ENCODE measurements at places on chromosomes 3 and 15.
A peak's percentile ranks its signal among the peaks of the same experiment; 100 is the strongest.

GRCh38 chr15:79960502-79961212 is 10.3 kb downstream of the BCL2A1 start:
- DNase-seq, result no peak

DNA sequence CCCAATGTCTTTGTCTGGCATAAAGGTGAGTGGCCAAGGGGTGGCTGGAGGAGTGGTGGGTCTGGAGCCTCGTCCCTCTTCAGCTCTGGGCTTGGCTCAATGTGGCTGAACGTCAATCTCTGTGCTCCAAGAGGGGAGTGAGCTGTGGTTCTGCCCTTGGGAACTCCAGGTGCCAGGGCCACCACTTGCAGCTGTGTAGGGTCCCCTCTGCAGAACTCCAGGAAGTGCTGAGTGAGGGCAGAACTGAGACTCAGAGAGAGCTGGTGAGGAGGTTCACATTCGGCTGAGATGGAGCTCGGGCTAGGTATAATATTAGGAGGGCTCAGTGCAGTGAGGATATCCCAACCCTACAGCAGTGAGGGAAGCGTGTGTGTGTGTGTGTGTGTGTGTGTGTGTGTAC is 11.6 kb downstream of the DUOX1 start:
- no peak for DNase-seq

GRCh38 chr15:65948383-65948782 is 79.1 kb downstream of the RAB11A start:
- peak; percentile 44 for DNase-seq

- DNase-seq, result no peak
These were observed 13.9 kb upstream of the TMPRSS7 start for GRCh38 chr3:112020674-112021085.

DNA sequence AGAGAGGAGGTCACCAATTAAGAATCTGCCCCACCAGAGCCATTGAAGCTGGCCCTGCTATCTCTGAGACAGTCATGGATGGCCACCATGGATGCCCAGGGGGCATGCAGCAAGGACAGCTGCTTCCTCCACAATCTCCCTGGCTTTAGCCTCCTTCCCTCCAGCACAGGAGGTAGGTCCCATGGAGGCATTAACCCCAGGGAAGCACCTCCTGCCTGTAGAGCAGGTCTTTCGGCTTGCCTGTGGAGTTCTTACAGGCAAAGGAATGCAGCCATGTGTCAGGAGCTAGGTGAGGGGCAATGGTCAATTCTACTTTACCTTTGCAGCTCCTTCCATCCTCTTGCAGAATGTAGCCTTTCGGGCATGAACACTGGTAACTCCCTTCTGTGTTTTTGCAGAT is 93.8 kb downstream of the DUT start:
- no peak for DNase-seq

GRCh38 chr3:134646086-134646485 is 4.7 kb downstream of the KY start:
- no peak for DNase-seq

DNA sequence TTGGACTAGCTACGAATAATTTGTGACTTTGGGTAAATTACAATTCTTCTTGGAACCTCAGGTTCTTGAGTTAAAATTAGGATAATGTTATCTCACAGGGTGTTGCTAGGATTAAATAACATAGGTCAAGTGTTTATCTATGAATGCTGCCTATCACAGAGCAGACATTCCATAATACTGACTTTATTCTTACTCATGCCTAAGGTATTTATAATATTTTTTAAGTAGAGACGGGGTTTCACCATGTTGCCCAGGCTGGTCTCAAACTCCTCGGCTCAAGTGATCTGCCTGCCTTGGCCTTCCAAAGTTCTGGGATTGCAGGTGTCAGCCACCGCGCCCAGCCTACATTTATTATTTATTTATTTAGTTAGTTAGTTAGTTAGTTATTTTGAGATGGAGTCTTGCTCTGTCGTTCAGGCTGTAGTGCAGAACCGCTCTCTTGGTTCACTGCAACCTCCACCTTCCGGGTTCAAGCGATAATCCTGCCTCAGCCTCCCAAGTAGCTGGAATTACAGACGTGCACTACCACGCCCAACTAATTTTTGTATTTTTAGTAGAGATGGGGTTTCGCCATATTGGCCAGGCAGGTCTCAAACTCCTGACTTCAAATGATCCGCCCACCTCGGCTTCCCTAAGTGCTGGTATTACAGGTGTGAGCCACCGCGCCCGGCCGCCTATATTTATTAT is 741 bp upstream of the ZNF106 start:
- DNase-seq, result no peak

- no peak for DNase-seq
These were observed 514.5 kb downstream of the ROBO1 start for GRCh38 chr3:79253271-79253670.

GRCh38 chr3:164377466-164377865 is 700.8 kb downstream of the SI start:
- no peak for DNase-seq

DNA sequence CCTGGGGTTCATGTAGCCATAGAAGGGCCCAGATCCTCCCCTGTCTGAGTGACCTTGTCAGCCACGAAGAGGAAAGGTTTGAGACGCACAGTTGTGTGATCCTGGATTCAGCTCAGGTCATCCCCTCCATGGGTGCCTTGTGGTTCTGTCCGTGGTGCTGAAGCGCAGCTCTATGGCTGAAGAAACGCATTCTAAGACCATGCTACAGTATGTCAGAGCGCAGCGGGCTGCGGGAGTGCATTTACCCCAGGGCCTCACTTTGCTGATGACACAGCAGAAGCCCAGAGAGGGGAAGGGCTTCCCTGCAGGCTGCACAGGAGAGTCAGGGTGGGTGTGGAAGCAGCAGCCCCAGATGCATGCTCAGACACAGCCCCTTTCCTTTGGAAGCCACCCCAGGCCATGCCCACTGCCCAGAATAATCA is 68.8 kb upstream of the IQSEC1 start:
- DNase-seq, result peak; percentile 89

DNA sequence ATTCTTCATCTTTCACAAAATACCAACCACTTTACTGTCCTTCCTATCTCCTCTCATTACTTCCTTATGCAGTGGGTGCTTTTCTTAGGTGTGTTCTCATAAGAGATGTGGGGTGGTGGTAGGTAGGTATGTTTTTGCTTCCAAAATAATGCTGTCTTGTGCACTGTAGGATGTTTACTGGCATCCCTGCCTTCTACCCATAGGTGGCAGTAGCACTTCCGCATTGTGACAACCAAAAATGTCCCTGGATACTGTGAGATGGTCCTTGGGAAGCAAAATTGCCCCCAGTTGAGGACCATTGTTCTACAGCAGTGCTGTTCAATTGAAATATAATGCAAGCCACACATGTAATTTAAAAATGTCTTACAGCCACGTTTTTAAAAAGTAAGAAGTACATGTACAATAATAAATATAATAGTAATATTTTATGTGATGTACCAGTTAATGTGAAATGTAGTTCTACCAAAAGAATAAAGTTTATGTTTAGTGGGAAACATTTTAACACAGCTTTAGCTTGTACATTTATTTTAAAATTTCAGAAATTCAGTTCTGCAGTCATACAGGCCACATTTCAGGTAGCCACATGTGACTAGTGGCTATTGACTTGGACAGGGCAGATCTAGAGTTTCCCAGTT is 75.2 kb downstream of the NEO1 start:
- peak; percentile 10 for DNase-seq

DNA sequence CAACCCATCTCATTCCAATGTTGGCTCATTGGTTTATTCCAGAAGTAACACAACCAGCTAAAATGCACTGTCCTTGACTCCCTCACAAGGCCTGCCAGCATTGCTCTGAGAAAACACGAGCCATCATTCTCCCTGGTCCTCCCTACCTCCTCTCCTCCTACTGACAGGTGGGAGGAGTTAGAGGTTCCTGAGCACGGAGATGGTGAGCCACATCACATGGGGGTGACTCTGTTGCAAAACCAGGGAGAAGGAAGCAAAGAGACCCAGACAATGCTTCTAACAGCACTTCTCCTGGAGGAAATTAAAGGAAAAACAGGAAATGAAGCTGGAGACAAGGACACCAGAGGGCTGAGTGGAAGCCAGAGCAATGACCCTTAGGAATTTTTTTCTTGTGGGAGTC is 667.4 kb downstream of the NTRK3 start:
- no peak for DNase-seq

GRCh38 chr3:59052803-59053411 is 3.1 kb upstream of the CFAP20DC start:
- DNase-seq, result peak; percentile 9

DNA sequence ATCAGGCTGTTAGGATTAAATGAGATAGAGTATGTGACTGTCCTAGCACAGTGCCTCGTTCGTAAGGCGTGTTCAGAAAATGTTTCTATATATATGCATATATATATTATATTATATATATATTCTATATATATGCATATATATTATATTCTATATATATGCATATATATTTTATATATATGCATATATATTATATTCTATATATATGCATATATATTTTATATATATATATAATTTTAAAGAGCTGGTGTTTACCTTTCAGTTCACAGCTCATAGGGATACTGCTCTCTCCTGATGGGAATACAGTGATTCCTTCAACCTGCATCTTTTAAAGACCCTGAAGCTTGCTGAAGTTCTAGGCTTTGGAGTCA is 702 bp downstream of the NDUFB4 start:
- DNase-seq, result no peak

DNA sequence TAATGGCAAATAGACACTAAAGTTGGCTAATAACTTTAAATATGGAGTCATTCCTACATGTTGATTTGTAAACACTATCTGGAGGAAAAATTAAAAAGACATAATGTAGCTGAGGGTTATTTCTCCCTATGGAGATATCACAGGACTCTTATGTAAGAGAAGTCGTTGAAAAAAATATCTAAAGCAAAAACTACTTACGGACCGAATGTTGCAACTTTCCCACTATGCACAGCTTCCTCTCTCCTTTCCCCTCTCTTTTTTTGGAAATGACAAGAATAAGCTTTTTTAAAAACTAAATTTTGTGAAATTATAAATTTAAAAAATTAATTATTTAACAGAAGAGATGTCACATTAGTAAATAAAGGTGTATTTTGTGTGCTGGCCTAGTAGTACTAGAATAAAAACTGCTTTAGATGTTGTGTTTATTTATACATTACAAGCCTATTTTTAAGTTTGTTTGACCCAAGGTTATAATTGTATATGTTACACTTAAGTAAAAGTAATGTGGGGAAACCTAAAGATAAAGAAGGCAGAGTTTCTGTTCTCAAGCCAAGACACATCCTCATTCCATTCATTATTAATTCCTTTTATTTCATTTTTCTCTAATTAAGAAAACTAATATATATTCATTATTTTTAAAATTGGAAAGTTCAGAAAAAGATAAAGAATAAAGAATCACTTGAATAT is 20.7 kb upstream of the PPARG start:
- DNase-seq, result no peak

DNA sequence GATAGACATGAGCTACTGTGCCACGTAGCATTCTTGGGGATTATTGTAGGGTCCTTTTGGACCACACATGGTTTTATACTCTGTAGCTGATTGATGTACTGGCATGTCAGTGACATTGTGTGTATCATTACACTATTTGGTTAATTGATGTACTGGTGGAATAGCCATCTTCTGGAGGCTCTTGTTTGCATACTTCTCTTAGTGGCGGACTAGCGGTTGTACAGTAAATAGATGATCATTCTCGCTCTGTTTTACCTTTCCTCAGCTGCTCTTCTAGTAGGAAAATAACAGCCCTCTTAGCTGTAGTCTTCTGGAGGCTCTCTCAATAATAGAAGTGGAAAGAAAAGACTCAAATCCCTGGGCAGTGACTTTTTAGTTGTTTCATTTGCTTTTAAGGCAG is 24.8 kb downstream of the IGF1R start:
- no peak for DNase-seq

DNA sequence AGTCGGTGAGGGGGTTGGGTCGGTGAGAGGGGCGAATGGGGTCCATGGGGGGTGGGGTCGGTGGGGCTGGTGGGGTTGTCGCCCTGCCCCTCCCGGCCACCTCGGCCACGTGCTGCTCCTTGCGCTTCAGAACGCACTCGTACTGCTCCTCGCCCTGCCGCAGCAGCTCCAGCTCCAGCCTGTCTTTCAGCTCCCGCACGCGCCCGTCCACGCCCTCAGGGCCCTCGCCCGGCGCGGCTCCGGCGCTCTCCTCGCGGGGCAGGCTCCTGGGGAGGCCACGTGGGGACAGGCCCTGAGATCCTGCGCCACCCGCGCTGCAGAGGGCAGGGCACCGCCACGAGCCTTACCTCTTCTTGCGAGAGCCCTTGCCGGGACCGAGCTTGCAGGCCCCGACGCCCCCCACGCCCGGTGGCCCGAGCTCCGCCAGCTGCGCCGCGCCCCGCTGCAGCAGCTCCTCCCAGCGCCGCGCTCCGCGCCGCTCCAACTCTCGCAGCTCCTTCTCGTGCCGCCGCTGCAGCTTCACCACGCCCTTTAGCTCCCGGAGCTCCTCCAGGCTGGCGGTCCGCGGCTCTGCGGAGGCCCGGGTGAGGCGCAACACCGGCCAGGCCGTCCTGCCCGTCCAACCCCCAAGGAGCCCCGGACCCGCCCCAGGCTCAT is 8.2 kb upstream of the ANKRD63 start:
- DNase-seq, result peak; percentile 67

DNA sequence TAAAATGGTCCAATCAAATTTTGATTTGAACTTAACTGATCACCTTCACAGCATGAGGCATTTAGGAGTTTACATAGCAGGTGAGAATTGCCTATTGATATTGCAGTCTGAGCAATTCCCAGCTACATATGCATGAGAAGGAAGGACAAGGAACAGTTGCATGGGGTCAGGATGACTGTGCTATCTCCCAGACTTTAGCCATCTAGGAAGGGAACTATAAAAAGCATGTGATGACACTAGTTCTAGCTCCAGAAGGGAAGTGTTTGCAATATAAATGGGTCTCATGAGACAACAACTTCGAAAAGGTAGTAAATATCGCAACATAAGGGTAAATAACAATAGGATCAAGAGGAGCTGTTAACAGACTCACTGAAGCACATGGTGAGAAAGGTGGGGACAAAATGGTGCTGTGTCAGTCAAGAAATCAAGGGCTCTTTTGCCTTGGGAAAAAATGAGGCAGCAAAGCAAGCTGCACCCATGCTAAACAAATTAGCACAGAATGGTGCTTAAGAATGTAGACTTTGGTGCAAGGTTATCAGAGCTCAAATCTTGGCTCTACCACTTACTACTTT is 90.4 kb upstream of the SLC2A2 start:
- DNase-seq, result no peak

All from HuH-7.5 (cell line).